ENCODE measurements at places on chromosomes 2 and 18. TPM values are rescaled to one million over a fixed set of nuclear protein-coding genes. Genes with fewer than 3 reads are reported as not detected.

Gene SERPINB13
- not detected for total RNA-seq

Gene NEMP2
- total RNA-seq, result 3.3 TPM

Gene GYPC
- 194 TPM for total RNA-seq

Gene TTR
- 0.53 TPM for total RNA-seq

Gene RAB11FIP5
- 9.1 TPM for total RNA-seq

Gene DNAJC5G
- not detected for total RNA-seq

Gene REG1A
- 4.9 TPM for total RNA-seq

Gene SCN7A
- total RNA-seq, result 0.07 TPM

Gene MLPH
- total RNA-seq, result 0.65 TPM

Gene PDE1A
- total RNA-seq, result 0.49 TPM

Gene LINC00305
- not detected for total RNA-seq

DNA sequence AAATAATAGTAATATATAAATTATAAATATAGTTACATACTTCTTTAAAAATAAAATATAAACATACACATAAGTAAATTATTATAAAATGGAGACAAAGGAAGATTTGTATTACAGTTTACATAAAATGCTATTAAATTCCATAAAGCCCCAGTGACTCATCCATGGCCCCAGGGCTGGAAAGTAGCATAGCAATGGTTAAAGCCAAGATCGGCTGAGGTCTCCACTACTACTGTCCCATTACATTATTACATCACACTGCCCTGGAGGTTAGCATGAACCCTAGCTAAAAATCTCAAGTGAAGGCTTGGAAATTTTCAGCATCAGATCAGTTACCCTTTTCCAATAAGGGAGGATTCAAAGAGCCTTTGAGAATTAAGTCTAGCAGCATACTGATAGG, 936.2 kb downstream of the DSC3 start:
- no peak for DNase-seq

- DNase-seq, result peak; percentile 66
Measured at GRCh38 chr2:21317131-21317530, 193.4 kb downstream of the TDRD15 start.

- DNase-seq, result no peak
Measured at GRCh38 chr2:120531365-120531764, 185.4 kb downstream of the INHBB start.

GRCh38 chr2:26432859-26433258, 31.1 kb downstream of the DRC1 start:
- no peak for DNase-seq

- no peak for DNase-seq
Measured at GRCh38 chr2:119149611-119150010, 8.9 kb downstream of the C1QL2 start.

DNA sequence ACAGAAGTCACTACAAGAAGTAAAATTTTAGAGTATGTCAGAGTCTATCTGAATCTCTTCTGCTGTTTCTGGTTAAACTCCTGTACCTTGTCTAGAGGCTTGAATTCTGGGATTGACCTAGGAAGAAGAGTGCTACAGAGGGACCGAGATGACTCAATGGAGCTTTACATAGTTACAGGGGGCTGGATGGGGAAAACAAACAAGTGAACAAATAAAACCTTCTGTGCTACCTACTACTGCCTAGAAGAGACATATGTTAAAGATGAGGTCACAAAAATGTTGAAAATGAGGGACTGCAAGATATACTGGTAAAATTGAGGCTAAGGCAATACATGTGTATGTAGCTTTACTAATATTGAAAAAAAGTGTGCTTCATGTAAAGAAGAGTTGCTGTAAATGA, 265.4 kb upstream of the TFPI start:
- DNase-seq, result no peak

DNA sequence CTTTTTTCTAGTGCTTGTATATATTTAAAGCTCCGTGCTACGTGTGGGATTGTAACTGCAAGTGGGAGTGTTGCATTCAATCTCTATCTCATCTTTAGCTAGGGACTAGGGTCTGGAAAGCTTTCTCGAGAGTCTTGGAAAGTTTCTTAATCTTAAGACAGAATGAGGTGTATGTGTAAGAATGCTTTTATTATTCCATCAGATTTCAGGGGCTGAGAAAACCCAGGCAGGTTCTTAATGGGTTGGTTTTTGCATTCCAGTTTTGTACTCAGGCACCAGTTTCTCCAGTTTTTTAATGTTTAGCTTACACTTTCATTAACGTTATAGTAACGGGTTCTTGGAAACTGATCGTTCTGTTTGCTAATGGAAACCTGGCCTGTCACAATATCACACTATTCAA, 20.3 kb downstream of the MRPL19 start:
- no peak for DNase-seq

GRCh38 chr2:107197594-107198294, 311.8 kb upstream of the ST6GAL2 start:
- DNase-seq, result no peak

- peak; percentile 19 for DNase-seq
Measured at GRCh38 chr2:101387151-101387834, at the start of gene CREG2. Gene CREG2, minus strand, starts transcription at chr2:101387503. Its CDS starts 46 bp downstream, at chr2:101387457.

- no peak for DNase-seq
Measured at GRCh38 chr2:8518979-8519668, 162.7 kb upstream of the ID2 start.

DNA sequence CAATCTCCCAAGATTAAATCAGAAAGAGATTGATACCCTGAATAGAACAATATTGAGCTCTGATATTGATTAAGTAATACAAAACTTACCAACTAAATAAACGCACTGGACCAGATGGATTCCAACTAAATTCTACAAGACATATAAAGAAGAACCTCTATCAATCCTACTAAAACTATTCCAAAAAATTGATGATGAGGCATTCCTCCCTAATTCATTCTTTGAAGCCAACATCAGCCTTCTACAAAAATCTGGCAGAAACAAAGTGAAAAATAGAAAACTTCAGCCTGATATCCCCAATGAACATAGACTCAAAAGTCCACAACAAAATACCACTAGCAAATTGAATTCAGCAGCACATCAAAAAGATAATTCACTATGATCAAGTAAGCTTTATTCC, 695.5 kb downstream of the NYAP2 start:
- no peak for DNase-seq

DNA sequence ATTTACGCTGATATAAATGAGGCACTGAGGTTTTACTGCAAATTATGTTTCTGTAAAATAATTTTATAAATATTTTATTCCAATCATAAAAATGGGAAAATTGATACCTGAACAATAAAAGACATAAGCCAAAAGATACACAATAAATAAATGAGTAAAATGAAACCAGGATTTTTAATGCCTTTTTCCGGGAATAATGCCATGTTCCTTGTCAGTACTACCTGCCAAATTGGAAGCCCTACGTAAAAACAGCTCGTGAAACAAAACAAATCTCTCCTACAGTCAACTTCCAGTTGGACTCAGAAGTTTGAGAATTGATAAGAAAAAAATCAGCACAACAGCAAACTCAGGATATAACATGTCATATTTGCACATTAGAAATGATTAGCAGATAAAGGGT, 18.0 kb downstream of the GALNT3 start:
- DNase-seq, result no peak

- no peak for DNase-seq
Measured at GRCh38 chr2:1795261-1796231, 51.2 kb upstream of the PXDN start.

DNA sequence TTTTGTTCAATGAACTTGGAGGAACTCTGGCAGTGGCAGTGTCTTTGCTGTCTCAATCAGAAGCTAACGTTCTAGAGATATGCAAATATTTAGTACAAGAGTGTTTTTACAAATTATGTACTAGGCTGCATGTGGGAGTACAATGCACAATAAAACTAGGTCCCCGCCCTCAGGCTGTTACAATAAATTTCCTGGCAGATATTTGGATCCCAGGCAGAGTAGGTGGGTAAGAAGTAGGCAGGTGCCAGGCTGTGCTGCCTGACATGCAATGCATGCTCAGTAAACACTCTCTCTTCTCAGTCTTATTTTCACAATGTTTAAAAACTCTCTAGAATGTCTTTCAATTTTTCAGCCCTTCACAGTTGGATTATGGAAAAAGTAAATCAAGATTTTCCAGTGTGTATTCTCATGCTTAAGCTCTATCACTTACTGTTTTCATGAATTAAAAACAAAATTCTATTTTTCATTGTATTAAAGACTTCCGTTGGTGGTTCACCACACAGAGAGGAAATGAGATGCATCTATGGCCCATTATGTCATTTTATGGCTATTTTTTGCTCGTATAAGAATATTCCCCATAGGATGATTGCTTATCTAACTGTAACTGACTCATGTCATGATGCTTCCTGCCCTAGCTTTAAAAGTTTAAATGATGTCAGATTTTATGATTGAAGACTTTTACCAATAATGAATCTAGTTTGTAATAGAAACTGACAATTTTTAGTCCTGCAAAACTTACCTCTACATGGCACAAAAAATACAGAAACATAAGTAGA, 346.1 kb downstream of the RND3 start:
- no peak for DNase-seq

GRCh38 chr2:37767959-37768925, 96.8 kb upstream of the CDC42EP3 start:
- no peak for DNase-seq

GRCh38 chr18:42271647-42272414, 316.8 kb downstream of the PIK3C3 start:
- DNase-seq, result no peak

- no peak for DNase-seq
Measured at GRCh38 chr18:33578518-33579348, 714 bp downstream of the ASXL3 start.

- DNase-seq, result no peak
Measured at GRCh38 chr2:99890568-99891427, 251.6 kb downstream of the AFF3 start.

DNA sequence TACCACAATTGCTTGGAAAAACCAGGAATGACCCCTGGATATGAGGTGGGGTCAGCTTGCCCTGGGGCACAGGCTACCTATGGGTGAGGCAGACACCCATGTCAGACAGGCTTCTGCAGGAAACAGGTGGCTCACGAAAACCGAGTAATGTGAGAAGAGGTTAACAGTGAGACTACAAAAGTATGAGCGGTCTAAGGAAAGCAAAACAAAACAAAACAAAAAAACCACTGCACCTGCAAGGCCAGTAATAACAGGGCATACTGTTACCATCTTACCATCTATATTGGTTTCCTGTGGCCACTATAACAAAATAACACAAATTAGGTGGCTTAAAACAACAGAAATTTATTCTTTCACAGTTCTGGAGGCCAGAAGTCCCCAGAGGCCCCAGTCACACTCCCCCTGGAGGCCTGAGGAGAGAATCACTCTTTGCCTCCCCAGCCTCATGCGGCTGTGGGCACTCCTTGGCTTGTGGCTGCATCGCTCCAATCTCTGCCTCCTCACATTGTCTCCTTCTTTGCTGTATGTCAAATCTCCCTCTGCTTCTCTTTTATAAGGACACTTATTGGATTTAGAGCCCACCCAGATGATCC, 86.6 kb upstream of the EPC2 start:
- no peak for DNase-seq

DNA sequence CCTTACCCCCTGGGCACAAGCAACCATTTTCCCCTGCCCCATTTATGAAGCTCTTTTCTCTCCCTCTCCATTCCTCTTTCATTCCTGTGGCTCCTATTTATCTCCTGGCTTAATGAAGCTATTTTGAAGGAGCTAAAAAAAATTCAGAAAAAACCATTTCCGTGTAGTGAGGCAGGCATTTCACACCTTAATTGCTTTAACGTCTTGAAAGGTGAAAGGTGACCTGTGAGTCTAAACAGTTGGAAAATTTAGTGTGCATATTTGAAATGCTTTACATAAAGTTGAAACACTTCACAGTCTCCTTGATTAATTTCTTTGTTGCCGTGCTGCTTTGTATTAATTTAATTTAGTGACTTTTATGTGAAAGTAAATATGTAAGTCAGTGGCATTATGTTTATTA, 83.6 kb downstream of the LTBP1 start:
- no peak for DNase-seq

GRCh38 chr2:95530734-95531133, 46.2 kb upstream of the TRIM43B start:
- no peak for DNase-seq

DNA sequence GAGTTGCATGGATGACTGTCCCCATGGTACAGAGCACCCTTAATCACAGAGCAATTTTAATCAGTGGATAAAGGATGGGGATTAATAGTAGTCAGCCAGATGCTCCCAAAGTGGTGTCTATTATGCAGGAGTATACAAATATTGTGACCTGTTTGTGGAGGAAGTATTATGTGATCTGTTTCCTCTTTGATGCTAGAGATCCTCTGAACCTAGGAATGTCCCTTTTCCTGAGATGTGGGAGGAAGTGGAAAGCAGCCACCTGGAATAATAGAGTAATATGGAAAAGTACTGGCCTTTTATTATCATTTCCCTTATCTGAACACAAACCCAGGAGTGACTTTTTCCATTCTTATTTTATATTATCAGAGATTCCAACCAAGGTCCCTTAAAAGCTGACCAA, 94.2 kb upstream of the EFEMP1 start:
- no peak for DNase-seq

DNA sequence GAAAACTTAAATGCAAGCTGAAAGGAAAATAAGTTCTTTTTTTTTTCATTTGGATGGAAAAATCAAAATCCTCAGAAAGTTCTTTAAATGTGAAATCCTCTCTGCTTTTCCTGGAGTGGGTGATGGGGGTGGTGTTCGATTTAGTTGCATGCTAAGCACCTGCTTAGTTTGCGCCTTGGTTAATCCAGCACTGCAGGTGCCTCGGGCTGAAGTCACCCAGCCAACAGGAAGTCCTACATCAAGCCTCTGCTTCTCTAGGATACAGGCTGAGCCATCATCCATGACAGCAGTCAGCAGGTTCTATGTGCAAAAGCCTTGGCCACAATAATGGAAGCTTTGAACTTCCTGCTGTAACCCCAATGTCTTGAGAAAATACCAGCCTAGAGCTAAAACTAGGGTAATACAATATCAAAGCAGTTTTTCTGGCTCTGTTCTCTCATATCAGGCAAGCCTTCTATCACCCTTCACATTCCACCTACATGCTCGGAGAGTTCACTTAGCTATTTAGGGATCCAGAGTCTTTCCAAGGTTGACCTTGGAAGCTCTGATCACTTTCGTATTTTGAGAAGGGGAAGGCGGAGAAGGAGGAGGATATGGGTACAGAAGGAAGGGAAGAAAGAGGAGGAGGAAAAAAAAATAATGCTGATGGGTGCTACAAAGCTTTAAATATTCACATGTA, 116.1 kb upstream of the LRRTM1 start:
- DNase-seq, result no peak

GRCh38 chr2:138334323-138334722, 167.2 kb upstream of the SPOPL start:
- no peak for DNase-seq

DNA sequence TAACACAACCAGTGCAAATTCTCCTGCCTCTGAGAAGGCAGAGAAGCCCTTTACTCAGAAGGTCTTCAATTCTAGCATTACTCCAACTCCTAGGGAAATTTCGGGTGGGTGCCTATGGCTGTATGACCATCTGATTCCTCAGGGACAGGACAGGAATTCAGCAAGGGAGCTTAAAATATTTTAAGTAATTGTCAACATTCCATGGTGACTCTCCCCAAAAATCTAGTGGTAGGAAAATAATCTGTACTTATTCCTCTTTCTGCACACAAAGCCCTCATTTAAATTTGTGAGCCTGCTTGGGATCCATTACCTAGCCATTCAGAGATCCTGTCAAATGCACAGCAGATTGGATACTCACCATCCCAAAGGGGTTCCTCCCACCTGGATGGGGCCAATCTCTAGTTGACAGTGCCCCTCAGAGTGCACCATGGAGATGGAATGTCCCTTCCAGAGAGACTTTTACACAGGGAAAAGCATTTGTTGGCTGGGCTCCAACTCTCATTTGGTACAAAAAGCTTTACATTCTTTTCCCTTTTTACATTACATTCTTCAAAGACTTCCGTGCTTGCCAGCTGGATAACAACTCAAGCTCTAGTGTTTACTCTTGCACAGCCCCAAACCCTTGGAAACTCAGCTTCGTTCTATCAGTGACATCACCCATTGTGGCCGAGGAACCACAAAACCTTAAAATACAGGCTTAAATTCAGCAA, 3.1 kb upstream of the TMEM150A start:
- no peak for DNase-seq
